Activated effector memory CD4-positive, alpha-beta T cell treated with Interleukin-2 at 50 U/mL for 16 hours (primary cell): ENCODE measurements at places on chromosomes 2 and 18.

- no peak for DNase-seq
Observed at GRCh38 chr2:68799140-68800026, 64.8 kb downstream of the ARHGAP25 start.

DNA sequence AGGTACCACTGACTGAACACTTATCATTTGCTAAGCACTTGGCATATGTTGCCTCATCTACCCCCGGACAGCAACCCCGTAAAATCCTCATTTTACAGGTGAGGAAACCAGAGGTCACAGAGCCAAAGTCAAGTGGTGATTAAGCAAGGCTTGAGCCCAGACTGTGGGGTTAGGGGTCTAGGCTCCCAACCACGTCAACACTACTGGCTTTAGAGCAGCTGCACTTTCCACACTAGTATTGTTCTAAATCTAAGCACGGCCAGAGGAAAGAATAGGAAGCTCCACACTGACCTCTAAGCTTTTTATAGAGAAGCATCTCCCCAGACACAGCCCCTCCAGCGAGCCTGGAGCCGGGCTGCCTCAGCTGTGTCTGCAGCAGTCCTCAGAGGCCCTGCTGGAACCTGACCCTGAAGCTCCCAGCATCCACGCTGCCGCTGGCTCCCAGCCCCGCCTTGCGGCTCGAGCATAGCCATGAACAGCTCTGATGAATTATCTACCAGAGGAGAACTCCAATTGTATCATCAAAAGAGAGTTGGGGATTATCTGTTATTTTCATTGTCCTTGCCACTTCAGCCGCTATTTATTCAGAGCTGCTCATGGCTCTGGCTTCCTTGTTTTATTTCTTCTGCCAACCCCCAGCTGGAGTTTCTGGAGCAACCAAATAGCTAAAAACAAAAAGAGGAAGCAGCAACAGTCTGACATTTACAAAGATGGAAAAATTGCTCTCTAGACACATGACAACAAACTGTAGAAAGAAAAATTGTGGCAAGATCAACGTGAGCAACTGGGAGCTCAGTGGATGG lies 62.2 kb upstream of the RTN4 start:
- DNase-seq, result no peak

DNA sequence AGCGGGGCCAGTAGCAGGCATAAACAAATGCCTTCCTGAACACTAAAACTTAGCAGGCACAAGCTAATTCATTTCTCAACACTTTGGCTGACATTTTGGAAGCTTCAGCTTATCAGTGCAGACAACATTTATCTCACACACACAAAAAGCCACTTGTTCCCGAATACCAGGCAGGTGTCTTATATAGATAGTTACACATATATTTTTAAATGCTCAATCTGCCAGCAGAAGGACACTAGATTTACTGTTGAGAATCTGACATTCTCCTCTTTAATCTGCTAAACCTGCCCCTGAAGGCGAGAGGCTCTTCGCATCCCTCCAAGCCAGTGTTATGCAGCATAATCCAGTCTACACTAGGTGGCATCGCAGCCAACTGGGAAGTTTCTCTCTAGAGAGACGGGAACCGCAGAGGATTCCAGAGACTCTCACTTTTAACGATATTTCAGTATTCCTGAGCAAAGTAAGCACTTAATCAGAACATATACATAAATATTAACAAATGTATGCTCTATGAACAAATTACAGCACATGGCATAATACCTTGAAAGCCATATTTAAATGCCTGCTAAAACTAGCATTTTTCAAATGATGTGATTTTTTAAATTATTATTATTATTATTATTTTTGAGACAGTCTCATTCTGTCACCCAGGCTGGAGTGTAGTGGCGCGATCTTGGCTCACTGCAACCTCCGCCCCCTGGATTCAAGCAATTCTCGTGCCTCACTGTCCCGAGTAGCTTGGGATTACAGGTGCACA lies 90.2 kb upstream of the SCG2 start:
- DNase-seq, result no peak

GRCh38 chr2:135190799-135191198 lies 138.7 kb downstream of the RAB3GAP1 start:
- no peak for DNase-seq

GRCh38 chr2:128593879-128594650 lies 275.4 kb upstream of the HS6ST1 start:
- DNase-seq, result no peak

GRCh38 chr2:216066230-216066629 lies 15.4 kb downstream of the PECR start:
- no peak for DNase-seq

DNA sequence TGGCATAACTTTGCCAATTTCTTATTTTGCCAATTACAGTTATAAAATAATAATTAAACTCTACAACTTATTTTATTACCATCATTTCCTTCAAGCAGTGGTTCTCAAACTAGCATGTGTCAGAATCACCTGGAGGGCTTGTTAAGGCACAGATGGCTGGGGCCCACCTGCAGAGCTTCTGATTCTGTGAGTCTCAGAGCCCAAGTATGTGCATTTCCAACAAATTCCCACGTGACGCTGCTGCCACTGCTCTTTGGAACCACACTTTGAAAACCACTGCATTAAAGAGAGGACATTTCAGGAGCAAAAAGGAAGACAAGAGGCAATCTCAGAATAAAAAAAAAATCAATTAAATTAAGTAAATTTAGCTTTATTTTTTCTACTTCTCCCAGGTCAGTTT lies 94.0 kb upstream of the HNRNPA3 start:
- no peak for DNase-seq

- DNase-seq, result no peak
Observed at GRCh38 chr18:42261731-42262130, 306.7 kb downstream of the PIK3C3 start.

DNA sequence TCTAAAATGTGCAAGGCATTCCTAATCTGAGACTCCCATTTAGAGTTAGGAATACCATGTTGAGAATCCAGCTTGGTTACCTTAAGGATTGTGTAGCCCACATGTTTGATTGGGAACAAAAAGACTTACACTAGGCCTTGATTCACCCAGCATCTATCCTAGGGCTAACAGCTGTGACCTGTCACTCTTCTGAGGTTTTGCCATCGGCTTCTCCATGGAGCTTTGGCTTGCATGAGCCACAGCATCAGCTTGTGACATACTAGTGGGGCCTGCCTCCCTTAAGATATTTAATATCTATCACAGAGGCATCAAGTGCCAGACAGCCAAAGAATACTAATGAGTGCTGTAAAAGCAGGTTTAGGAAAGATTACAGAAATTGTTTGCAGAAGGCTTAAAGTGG lies 241.3 kb upstream of the UBE2E3 start:
- no peak for DNase-seq

DNA sequence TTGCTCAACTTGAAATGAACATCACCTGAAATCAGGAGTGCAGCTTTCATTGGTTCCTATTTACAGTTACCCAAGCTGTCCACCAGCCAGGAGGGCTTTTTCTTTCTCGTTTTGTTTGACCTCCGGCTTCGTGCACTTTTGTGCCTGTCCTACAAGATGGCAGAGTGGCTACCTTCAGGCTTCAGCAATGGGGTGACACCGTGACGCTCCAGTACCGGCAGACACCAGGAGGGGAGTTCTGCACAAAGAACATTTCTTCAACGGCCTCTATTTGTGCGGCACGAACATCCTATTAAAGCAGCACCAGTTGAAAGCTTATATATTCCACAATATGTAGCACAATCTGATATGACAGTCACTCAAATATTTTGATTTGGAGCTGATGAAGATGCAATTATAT lies 18.3 kb downstream of the RNASEH1 start:
- no peak for DNase-seq

GRCh38 chr2:107545066-107545465 lies 281.6 kb upstream of the RGPD4 start:
- DNase-seq, result no peak

- no peak for DNase-seq
Observed at GRCh38 chr2:17166506-17166905, 351.7 kb downstream of the RAD51AP2 start.

DNA sequence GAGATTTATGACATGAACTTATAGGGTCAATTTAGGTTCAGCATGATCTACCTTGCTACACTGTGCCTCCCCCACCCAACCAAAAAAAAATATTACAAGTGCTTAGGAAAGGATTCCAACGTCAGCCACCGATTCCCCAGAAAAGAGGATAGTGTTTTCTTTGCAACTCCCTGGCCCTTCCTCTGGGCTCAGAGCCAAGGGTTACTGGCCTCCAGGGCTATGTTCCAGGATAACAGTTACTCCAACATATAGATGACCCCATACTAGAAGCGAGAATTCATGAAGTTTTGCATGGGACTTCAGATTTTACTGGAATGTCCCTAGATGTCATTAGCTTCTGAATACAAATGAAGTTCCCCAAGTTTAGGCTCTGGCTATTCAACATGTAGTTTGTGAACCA lies 172.1 kb downstream of the UPP2 start:
- no peak for DNase-seq

DNA sequence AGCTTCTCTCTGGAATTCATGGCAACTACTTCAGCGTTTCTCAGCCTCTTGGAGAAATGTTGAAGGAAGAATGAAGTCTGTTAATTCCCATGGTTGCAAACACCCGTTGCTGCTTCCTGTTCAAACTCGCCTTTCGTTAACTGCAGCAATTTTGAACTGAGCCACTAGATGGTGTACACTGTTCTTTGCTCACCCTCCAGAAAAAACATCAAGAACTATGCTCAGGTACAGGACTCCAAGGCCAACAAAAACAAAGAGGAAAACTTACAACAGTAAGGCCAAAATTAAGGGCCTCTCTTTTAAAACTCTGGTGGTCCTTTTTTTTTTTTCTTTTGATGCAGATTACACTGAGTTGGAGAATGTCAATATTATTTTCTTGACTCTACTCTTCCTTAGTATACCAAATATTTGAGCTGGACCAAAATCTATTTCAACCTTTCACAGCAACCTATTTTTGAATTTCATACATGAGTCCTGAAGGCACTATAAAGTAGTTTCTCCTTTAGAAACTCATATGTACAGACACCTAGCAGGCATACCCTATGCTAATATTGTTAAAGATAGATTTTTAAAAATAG lies 58.2 kb downstream of the KLHL14 start:
- DNase-seq, result no peak

- DNase-seq, result no peak
Observed at GRCh38 chr2:12770300-12770968, 53.7 kb downstream of the TRIB2 start.

DNA sequence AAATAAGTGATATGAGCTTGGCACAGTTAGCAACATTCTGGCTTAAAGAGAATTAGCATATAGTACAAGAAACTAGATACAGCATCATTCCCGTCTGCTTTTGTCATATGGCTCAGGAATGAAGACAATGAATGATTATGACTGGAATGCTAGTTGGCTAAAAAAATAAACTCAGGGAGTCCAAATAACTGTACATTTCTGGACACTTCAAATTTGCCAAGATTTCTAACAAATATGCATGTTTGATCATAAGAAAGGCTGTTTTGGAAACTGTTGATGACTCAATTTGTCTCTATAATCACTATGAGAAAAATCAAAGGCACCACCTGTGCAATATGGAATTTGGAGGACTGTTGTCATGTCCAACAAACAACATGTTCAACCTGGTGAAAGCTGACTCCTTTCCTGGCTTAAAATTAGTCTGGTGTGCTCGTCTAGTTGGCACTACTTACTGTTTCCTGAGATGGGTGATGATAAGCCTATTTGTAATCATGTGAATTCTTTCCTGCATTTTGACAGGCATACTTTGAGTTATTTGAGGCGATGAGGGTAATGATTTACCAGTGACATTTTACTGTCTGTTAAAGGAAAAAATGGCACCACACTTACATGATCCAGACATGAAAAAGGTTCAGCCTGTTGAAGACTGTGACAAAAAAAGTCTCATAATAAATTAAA lies 133.9 kb upstream of the CDH20 start:
- DNase-seq, result no peak

DNA sequence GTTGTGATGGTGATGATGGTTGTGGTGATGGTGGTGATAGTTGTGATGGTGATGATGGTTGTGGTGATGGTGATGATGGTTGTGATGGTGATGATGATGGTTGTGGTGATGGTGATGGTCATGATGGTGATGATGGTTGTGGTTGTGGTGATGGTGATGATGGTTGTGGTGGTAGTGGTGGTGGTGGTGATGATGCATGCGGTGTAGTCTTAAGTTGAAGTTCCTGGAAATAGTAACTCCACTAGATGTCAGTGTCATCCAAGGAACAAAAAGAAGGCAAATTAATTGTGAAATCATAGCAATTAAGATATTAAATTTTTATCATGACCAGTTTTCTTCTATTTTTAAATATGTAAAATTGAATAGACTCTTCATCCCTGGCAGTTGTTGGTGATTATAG lies 309.2 kb downstream of the AGAP1 start:
- no peak for DNase-seq

DNA sequence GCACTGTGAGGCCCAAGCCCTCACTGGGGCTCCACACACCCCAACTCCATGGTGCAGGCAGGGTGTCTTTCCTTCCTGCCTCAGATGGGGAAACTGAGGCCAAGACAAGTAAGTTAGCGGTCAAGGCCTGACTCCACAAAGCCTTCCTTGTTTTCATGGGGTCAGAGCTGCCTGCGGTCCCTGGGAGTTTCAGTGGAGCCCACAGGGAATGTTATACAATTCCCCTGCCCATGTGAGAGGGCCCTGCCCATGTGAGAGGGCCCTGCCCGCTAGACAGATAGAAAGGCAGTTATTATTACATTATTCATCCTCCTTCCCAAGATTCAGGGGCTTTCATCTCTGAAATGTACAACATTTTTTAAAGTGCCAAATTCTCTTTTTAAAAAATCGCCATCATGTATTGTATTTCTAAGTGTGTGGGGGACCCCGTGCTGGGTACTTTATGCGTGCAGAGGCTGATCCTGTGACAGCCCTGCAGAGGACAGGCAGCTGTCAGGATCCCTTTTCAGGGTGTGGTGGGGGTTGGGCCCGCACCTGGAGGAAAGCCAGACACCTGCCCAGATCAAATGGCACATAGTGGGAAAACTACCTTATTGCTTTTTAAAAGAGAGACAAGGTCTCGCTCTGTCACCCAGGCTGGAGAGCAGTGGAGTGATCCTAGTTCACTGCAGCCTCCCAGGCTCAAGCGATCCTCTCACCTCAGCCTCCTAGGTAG lies 23.4 kb downstream of the FBLN7 start:
- DNase-seq, result no peak

DNA sequence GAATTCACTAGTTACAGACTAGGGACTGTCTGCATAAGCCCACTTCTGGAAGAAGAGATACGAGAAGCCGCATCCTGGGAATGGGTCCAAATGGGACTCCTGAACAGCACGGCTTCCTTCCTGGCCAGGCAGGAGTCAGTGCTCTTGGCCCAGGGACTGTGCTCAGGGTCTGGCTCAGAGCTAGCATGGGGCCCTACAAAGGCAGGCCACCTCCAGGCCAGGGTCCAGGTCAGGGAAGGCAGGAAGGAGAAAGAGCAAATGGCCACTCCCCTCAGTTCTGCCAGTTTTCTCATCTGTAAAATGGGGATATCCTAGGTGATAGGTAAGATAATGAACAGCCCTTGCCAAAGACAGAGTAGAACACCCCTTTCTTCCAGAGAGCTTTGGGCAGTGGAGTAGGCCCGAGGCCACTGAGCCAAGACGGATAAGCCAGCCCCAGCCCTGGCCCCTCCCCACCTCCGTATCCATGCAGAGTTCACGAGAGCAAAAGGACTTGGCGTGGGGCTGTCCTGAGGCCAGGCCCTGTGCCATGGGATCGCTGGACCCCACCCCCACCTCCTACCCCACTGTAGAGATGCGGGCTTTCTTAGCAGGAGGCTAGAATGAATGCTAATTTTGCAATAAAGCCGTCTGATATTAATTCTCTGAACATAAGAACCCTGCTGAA lies 190.1 kb downstream of the MGAT5 start:
- no peak for DNase-seq

GRCh38 chr2:109208071-109208950 lies 79.3 kb downstream of the SH3RF3 start:
- DNase-seq, result no peak

GRCh38 chr2:106517329-106517728 lies 30.2 kb downstream of the CD8B2 start:
- DNase-seq, result no peak
